ENCODE measurements at places on chromosomes 1 and 21.

- DNase-seq, result peak; percentile 48
Observed at GRCh38 chr21:37700641-37701202, 215.5 kb downstream of the KCNJ6 start.

- DNase-seq, result no peak
Observed at GRCh38 chr1:207814469-207814868, 62.6 kb downstream of the CD46 start.

DNA sequence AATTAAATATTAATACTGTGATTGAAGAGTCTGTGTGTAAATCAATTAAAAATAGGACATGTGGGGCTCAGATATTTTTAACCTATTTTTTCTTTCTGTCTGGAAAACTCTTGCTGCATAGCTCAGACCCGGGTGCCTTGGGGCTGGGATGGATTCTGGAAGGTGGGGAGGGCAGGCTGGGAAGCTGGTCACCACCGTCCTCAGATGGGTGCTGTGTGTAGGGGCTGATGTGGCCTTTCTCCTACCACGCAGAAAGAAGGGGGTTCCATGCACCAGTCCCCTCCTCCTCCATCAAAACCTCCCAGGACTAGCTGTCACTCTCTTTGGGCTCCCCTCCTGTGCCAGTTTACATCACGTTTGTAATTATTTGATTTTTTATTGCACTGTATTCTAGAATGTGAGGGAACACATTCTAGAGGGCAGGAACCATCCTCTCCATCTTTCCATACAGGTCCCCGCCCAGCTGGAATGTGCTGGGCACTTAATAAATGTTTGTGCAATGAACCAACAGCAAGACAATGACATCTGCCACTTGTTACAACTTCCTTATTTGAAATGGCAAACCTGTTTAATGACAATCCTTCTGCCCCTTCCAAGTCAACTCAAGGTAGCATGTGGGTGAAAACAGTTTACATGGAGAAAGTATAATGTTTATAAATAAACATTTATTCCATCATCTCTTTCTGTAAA is 104.3 kb downstream of the EDEM3 start:
- DNase-seq, result no peak

GRCh38 chr1:98176414-98176813 is 255.6 kb upstream of the DPYD start:
- no peak for DNase-seq

- no peak for DNase-seq
Observed at GRCh38 chr1:183372586-183373230, 45.5 kb downstream of the NMNAT2 start.

- peak; percentile 69 for DNase-seq
Observed at GRCh38 chr1:205255941-205256780, 28.4 kb downstream of the TMCC2 start.

DNA sequence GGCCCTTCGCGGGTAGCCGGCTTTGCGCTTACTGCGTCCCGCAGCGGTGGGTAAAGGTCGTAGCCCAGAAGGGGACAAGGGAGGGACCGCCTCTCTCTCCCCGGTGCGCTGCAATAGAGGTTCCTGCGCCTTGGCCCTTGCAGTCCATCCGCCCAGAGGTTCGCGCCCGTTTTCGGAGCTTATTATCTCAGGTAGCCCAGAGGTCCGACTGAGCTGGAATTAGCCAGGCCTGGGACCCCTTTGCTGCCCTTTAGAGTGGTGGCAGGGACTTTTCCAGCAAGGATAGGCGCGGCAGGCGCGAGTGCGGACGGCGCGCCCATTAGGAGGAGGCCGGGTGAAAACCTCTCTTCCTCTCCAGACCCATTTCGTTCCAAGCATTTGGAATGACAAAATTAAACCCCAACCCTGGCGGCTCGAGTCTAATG is 5.0 kb downstream of the LHX4 start:
- DNase-seq, result no peak

GRCh38 chr1:119372503-119373086 is 4.0 kb downstream of the HAO2 start:
- DNase-seq, result peak; percentile 70

- DNase-seq, result no peak
Observed at GRCh38 chr1:117942293-117942692, 12.8 kb downstream of the WDR3 start.

GRCh38 chr1:37930246-37931101 is 16.4 kb downstream of the INPP5B start:
- peak; percentile 50 for DNase-seq

DNA sequence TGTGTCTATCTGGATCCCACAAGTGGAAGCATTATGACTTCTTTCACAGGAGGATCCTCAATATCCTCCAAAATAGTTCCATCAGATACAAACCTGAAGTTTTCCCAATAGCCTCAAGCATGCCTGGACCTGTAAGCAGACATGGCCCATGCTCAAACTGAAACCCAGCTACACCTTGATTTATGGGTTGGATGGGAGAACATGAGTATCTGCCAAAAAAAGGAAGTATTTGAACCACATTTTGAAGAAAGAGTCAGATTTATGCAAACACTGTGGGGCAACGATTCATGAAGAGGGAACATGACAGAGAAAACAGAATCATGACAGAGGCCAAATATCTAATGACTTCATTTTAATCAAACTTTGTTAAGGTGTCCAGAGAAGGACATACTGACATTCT is 351.0 kb upstream of the NFIA start:
- DNase-seq, result no peak
